Cerebellar cortex (tissue), 1 donor: ENCODE measurements at places on chromosomes 6 and 20.

- no peak for DNase-seq
Observed at GRCh38 chr6:35164277-35164676, 23.1 kb upstream of the TCP11 start.

DNA sequence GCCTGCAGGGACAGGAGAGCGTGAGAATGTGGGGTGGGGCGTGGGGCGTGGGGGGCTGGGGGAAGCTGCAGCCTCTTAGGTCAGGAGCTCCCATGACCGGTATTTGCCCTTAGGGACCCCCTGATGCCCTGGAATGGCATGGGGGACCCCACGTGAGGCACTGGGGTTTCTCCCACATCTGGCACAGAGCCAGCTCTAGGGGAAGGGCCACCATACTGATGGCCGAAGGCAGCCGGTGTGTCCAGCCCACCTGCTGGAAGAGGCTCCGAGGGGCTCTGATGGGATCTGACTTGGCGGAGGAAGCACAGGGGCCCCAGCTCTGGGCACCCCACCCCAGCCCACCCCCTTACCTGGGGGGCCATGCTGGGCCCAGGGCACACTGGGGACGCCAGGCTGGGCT, 10.8 kb downstream of the GATA5 start:
- DNase-seq = no peak

- no peak for DNase-seq
Observed at GRCh38 chr20:44188752-44189151, 1.8 kb upstream of the JPH2 start.

DNA sequence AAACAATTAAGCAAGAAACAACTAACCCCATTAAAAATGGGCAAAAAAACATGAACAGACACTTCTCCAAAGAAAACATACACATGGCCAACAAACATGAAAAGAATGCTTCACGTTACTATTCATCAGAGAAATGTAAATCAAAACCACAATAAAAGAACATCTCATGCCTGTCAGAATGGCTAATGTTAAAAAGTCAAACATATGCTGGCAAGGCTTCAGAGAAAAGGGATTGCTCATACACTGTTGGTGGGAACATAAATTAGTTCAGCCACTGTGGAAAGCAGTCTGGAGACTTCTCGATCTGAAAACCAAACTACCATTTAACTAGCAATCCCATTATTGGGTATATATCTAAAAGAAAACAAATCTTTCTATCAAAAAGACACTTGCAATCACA, 217.5 kb downstream of the TINAG start:
- no peak for DNase-seq

- no peak for DNase-seq
Observed at GRCh38 chr6:157505912-157506491, 125.0 kb downstream of the ZDHHC14 start.

GRCh38 chr20:25476106-25477013, 68.9 kb downstream of the GINS1 start:
- DNase-seq = no peak
